Effector memory CD8-positive, alpha-beta T cell (primary cell): ENCODE measurements at places on chromosomes 1 and 21.

DNA sequence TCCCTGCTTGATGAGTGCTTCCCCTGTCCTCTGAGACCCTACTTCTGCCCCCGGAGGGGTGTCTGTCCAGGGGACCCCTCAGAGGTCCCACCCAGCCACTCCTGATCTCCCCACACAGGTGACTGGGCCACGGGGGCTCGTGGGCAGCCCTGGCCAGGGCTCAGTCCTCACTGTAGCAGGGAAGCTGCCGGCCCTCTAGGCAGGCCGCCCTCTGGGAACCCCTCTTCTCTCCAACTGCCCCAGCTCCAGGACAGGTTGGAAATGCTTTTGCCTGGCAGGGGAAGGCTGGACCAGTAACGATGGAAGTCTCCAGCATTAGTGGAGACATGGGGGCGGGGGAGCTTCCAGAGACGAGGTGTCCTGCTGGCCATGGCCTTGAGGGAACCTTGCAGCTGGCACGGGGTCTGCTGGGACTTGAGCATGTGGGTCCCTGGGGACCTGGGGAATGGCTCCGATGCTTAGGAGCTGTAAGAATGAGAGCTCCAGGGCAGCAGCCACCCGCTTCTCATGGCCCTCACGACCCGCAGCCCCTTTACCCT, 3.1 kb upstream of the FNDC10 start:
- no peak for DNase-seq

GRCh38 chr1:42424201-42424600, 31.6 kb downstream of the ZMYND12 start:
- DNase-seq, result no peak

- no peak for DNase-seq
Observed at GRCh38 chr1:87972811-87973210, 644.1 kb downstream of the LMO4 start.

- DNase-seq, result no peak
Observed at GRCh38 chr1:73104749-73105148, 822.4 kb upstream of the NEGR1 start.

- DNase-seq, result no peak
Observed at GRCh38 chr1:190436615-190437014, 41.0 kb downstream of the BRINP3 start.

- no peak for DNase-seq
Observed at GRCh38 chr1:11764115-11764514, 2.1 kb downstream of the C1orf167 start.

GRCh38 chr1:93824834-93825233, 54.2 kb downstream of the DNTTIP2 start:
- no peak for DNase-seq

DNA sequence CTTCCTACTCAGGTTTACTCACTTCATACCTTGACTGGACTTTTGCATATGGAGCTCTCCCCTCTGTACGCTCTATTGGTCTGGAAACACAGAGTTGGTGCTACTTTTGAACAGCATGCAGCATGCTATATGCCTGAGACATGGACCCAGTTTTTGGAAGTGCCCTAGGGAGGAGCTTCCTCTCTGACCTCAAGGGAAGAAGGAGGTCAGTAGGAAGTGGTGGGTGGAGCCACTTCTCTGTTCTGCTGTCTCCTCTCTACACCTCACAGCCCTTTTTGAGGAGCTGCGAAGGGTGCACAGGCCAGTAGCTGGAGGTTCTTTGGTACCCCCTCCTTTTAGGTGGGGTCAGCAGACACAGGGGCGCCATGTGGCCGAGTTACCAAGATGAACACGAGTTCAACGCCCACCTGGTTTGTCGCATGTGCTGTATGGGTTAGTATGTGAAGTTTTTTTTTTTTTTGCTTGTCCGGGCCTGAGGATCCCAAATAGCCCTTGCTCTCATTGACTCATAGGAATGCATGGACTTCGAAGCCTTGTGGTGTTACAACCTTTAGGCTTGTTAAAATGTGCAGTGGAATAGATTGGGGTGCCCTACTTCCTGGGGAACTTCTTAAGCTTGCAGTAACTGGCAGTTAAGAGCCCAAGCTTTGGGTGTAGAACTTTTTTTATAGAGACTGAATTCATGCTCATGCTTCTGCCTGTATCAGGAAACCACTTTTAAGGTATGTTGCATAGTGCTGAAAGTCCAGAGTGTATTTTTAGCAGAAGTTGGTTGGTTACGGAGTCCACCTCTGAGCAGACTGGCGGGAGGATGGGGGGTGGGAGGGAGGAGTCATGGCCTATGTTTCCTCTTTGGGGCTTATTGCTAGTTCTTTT, 10.7 kb downstream of the MACF1 start:
- DNase-seq, result peak; percentile 26

DNA sequence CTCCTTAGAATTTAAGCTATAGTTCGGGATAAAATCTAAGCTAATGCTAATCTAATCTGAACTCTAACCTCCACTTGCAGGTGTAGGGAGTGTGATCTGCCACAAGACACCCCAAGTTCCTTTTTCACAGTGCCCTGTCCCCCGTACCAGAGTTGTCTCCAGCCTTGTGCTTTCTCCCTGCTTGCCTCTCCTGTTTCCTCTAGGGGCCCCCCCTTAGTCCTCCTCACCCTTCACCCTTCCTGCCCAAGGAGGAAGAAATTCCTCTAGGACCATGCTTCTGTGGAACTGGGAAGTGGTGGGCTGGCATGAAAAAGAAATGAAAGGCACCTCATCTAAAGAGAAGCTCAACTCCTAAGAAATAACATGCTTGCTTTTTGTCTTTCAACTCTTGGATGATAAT, 50.2 kb upstream of the BCL9 start:
- DNase-seq, result no peak

GRCh38 chr1:154453574-154454352, 48.3 kb upstream of the TDRD10 start:
- no peak for DNase-seq

DNA sequence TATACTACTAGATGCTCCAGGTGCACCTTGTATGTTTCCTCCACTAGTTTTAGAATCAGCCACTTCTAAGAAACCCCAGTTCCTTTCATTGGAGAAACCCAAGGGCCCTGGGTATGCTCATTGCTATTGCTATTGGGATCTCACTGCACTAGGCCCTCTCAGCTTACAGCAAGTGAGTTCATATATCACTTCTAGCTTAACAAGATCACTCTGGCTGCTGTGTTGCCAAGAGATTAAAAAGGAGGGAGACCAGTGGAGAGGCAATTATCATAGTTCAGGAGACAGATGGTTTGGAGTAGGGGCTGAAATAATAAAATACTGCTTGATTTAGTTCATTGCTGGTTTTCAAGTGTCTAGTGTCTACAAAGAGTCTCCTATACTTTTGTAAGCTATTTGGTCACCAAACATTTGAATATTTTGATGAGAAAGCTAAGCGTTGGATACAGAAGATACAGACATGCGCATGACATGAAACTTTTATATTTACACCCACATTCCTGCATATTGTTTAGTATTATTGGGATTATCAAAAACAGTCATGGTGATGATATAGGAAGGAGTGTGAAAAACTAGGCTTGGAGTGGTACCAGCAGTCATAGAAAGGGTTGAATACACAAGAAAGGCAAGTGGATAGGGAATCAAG, 671.9 kb downstream of the ADGRL2 start:
- no peak for DNase-seq

- peak; percentile 4 for DNase-seq
Observed at GRCh38 chr1:169892927-169893644, 610 bp downstream of the SCYL3 start.

DNA sequence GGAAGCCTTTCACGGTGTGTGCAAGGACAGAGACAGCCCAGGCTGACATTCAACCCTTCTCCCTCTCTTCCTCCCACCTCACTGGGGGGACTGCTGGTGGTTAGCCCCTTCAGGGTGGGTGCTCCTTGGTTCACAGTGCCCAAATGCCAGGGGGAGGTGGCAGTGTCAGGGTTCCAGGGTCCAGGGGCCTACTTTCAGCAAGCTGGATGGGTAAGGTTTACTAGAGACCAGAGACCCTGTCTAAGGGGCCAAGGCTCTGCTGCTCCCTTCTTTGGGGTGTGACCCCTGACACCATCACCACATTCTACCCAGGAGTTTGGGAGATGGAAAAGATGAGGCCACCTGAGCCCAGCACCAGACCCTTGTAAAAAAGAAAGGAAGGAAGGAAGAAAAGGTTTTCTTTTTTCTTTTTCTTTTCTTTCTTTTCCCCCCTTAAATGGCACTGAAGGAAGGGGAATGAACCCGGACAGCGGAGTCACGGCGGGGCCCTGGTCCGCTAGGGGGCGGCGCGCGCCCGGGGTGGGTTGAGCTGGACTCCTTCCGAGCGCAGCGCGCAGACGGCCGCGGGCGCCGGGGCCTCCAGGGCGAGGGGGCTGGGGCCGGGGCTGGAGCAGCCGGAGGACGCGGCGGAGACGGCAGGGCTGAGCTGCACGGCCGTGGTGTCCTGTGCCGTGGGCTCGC, 18.8 kb downstream of the KNCN start:
- peak; percentile 75 for DNase-seq

GRCh38 chr1:159941591-159942560, 3.5 kb downstream of the IGSF9 start:
- no peak for DNase-seq

GRCh38 chr1:213179784-213180183, 128.7 kb downstream of the RPS6KC1 start:
- DNase-seq, result no peak

- DNase-seq, result no peak
Observed at GRCh38 chr1:217021956-217022355, 298.7 kb upstream of the ESRRG start.
